CD4-positive, CD25-positive, alpha-beta regulatory T cell (primary cell): ENCODE measurements at places on chromosomes 16 and 17. TPM values are rescaled to one million over a fixed set of nuclear protein-coding genes. Genes with fewer than 3 reads are reported as not detected.

Gene GPR179
- not detected for polyA plus RNA-seq

Gene CFAP119
- polyA plus RNA-seq: not detected

DNA sequence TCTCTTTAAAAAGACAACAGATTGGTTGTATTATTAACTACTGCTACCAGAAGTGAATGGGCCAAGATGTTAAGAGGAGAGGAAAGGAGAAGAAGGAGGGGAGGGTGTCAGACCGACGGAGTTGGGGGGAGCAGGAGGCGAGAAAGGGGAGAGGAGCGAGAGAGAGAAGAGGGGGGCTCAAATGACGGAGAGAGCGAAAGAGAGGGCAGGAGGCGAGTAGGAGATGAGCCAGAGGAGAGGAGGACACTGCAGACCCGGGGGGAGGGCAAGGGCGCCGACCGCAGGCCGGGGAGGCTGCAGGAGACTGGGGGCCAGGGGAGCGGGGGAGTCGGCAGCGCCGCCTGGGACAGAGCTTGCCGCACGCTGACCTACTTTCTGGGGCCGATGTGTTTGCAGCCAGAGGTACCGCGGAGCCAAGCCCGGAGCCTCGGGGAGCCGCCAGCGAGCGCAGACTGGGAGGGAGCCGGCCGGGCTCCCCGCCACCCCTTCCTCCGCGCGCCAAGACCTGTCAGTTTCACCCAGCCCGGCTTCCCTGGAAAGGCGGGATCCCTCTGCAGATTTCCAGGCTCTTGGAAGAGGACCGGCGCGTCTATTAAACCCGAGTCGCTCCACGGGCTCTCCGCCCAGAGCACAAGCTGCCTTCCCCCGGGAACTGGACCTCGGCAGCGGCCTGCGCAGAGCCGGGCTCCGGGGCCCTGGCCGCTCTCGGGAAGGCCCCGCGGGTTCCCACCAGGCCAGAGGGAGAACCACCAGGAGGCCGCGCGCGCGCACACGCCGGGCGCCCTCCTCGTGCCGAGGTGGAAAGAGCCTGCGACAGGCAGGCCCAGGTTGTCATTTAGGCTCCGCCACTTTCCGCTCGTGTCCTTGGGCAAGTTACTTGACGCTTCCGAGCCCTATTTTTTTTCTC is 74.6 kb downstream of the CMC2 start:
- no peak overlapping the region for H3K27ac ChIP-seq
- no peaks in the 10 kb centered on the region for H3K36me3 ChIP-seq
- peaks cover 13% of the 10 kb centered on the region for H3K4me1 ChIP-seq
- H3K4me3 ChIP-seq: no peak overlapping the region
- H3K27me3 ChIP-seq: peaks cover 20% of the 10 kb centered on the region
- no peak for DNase-seq

Gene C17orf113
- polyA plus RNA-seq: 0.46 TPM

DNA sequence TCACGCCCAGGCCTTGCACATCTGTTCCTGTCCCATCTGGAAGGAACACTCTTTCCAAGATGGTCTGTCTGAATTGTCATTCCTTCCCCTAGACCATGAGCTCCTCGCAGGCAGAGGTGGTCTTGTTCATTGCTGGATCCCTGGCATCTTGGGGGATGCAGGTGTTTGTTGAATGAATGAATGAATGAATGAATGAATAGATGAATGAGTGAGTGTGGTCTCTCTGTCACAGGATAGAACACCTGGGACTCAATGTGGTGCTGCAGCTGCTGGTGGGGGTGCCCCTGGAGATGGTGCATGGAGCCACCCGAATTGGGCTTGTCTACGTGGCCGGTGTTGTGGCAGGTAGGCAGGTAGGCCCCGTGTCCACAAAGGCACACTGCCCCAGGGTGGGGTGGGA is 32.2 kb downstream of the RHBDL3 start:
- no peak overlapping the region for H3K4me3 ChIP-seq
- no peaks in the 10 kb centered on the region for H3K27me3 ChIP-seq
- H3K36me3 ChIP-seq: no peaks in the 10 kb centered on the region

Gene CCL1
- polyA plus RNA-seq: not detected

- peaks cover 9% of the 10 kb centered on the region for H3K4me1 ChIP-seq
- no peaks in the 10 kb centered on the region for H3K27me3 ChIP-seq
- no peak overlapping the region for H3K27ac ChIP-seq
- no peak overlapping the region for H3K4me3 ChIP-seq
- no peak for DNase-seq
These were observed 85.6 kb downstream of the FOXL1 start for GRCh38 chr16:86663685-86664521.

DNA sequence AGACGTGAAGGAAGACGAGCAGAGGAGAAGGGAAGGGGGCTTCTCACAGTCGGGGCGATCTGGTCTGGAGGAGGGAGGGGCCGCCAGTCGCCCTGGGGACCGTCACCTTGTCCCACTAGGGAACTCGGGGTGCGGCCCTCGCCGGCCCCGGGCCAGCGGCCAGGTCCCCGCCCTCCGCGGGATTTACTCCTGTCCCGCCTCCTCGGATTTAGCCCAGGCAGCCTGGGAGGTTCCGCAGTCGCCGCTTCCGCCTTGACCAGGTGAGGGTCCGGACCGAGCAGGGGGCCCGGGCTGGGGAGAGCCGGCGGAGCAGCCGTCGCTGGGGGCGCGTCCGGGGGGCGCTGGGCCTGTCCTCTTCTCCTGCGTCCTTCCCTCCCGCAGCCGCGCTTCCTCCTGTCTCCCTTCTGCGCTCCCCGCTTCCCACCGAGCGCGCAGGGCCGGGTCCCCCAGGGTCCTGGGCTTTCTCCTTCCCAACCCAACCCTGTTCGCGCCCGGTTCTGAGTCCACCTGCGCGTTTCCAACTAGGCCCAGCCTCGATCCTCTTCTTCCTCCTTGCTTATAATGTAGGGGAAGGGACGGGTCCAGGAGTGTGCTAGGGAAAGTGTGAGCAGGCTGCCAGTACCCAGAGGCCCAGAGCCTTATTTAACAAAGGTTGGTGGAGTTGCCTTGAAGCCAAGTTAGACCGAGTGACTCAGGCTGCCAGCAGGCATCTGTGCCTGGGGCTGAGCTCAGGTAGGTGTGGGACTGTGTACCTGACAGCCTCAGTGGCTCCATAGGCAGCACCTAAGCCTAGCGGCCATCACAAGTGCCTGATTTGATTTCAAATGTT is at the start of gene TNK1:
TSS of gene TNK1 (plus strand) at position 235 of the 829 bp plus-strand sequence. CDS start 1,838 bp downstream, outside the sequence.
- H3K36me3 ChIP-seq: no peaks in the 10 kb centered on the region
- no peak within 1 kb of the TSS for H3K27ac ChIP-seq
- H3K27me3 ChIP-seq: peaks cover 18% of the 10 kb centered on the region
- DNase-seq: no peak

- H3K27ac ChIP-seq: no peak overlapping the region
- no peaks in the 10 kb centered on the region for H3K27me3 ChIP-seq
- H3K4me1 ChIP-seq: no peaks in the 10 kb centered on the region
- H3K4me3 ChIP-seq: no peak overlapping the region
- peaks cover 56% of the 10 kb centered on the region for H3K36me3 ChIP-seq
- no peak for DNase-seq
These were observed 11.1 kb downstream of the CRYBA1 start for GRCh38 chr17:29257756-29258155.

- no peak overlapping the region for H3K27ac ChIP-seq
- no peaks in the 10 kb centered on the region for H3K27me3 ChIP-seq
- H3K4me1 ChIP-seq: no peaks in the 10 kb centered on the region
- no peak for DNase-seq
These were observed 6.7 kb downstream of the EPN2 start for GRCh38 chr17:19243838-19244237.

Gene ZNF750
- polyA plus RNA-seq: 0.07 TPM
